NCI-H69 (cell line): ENCODE measurements at places on chromosomes 12 and 14.

GRCh38 chr12:16499611-16500010 is 106.4 kb downstream of the LMO3 start:
- DNase-seq, result no peak

DNA sequence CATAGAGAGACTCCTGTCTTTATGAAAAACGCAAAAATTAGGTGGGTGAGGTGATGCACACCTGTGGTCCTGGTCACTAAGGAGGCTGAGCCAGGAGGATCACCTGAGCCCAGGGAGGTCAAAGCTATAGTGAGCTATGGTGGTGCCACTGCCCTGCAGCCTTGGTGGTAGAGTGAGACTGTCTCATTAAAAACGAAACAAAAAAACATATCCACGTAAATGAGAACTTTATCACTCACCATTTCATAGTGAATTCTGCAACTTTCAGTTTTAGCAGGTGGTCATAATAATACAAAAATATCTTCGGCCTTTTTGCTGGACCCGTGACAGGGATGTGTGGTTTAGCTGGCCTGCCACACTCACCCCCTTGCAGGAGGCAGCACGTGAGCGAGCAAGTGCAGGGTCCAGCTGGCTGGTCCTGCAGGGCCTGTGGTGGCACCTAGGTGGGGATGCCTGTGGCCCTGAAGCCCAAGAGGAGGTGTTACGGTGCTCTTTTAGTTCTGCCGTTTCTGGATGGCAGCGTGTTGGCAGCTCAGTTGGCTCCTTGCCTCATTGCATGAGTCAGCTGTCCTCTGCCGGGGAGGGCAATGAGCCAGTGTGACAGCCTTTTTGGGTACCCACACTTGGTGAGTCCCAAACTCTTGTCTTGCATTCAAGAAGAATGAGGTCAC is 1330.7 kb upstream of the TMEM132C start:
- no peak for DNase-seq

DNA sequence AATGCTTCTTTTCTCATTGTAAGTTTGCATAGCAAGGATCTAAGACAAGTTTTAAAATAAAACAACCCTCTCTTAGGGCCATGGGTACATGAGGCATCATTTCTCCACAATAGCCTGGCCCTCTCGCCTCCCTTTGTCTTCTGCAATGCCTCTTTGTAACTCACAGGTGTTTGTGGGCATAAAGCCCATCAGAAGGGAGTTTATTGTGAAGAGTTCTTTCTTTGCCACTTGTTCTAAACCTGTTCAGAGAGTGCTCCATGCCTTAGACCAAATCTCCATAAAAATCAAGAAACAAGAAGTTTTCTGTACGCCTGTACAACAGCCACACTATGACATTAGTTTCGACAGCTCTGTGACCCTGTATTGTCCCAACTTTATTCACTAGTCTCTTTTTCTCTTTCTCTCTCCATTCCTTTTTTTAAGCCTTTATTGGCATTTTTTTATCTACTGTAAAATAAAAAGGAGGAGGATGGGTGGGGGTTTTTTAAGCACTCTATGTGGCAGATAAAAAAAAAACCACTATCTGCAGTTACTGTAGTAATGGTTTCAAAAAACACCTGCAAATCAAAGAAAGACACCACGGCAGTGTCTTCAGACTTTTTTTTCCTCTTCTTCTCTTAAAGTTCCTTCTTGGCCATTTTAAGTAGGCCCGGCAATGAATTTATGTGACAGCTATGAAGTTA is 1.6 kb downstream of the C12orf42 start:
- DNase-seq, result no peak

- DNase-seq, result peak; percentile 19
Observed at GRCh38 chr12:108853981-108854446, 3.4 kb downstream of the SSH1 start.

DNA sequence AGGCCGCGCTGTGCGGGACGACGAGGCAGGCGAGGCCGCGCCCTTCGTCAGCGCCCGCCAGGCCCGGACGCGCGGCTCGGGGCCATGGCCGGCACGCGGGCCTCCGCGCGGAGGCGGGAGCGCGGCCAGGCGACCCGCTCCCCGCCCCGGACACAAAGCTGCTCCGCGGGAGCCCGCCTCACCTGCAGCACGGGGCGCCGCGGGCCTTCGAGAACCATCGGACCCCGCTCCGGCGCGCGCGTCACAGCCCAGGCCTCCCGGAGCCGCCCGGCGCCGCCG is 342 bp downstream of the DICER1 start:
- DNase-seq, result no peak

DNA sequence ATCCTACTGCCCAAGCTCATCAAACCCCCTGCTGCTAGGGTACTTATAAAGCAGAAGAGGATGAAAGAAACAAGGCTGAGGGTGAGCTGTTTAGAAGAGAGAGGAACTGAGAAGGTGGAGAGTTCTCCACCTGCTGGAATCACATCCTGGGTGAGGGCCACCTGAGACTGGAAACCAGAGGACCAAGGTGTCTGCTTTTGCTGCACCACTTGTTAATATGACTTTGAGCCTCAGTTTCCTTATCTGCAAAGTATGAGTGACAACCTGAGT is 203.2 kb upstream of the SSTR1 start:
- DNase-seq, result peak; percentile 52

DNA sequence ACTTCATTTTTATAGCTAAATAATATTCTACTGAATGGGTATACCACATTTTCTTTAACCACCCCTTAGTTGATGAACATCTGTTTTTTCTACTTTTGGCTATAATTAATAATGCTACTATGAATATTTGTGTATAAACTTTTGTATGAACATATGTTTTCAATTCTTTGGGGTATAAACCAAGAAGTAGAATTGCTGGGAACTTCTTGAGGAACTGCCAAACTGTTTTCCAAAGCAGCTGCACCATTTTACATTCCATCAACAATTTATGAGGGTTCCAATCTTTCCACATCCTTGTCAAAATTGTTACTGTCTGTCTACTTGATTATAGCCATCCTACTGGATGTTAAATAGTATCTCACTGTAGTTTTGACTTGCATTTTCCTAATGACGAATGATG is 221.8 kb downstream of the PRKD1 start:
- no peak for DNase-seq

GRCh38 chr12:71589478-71589881 is 74.2 kb downstream of the ZFC3H1 start:
- DNase-seq, result no peak

GRCh38 chr14:83289896-83290295 is 1756.2 kb upstream of the SEL1L start:
- DNase-seq, result no peak

GRCh38 chr12:51048661-51049251 is 629 bp downstream of the LETMD1 start:
- DNase-seq, result peak; percentile 49

- DNase-seq, result no peak
Observed at GRCh38 chr12:131253376-131254026, 299.8 kb downstream of the ADGRD1 start.

DNA sequence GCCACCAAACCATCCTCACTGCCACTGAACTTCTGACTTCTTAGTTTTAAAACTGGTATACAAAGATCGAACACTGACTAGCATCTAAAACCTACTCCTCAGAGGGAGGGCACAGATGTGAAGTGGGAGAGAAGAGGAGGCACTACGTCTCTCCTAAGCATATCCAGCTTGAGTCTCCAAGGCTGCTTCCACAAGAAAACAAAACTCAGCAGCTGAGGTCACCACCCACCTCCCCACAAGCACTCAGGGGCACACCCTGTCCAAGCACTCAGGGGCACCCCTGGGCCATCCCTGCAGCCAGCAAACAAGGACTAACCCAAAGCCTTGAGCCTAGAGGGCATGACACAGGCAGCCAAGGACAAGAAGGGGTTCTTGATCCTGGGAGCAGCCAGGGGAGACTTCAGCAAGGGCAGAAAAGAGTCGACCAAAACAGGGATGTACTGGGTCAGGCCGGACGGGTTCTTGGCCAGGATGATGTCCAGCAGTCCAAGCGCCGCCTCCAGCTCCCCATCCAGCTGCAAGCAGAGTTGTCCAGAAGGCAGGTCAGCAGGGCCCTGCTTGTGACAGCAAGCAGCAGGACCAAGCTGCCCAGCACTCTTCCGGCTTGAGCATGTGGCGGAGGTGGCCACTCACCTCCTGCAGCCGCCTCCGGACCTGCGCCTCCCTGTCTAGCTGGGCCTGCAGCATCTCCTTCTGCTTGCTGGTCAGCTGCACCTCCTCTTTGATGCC is 34.8 kb downstream of the GCN1 start:
- DNase-seq, result no peak

DNA sequence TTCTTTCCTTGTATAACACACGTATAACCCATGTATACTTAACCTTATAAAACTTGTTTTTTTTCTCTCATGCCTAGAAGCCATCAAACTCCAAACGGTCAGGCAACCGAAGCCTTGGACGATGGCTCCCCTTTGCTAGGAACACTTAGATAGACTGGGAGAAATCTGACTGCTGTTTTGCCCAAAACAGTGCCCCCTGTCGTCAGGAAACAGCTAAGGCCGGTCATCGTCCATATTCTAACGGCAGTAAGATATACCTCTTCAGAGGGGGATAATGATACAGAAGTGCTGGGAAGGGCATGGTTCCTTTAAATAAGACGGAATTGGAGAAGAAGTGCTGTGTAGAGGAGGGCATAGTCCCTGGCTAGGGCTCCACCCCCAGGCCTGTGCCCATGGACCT is 130.5 kb downstream of the SLC41A2 start:
- no peak for DNase-seq

DNA sequence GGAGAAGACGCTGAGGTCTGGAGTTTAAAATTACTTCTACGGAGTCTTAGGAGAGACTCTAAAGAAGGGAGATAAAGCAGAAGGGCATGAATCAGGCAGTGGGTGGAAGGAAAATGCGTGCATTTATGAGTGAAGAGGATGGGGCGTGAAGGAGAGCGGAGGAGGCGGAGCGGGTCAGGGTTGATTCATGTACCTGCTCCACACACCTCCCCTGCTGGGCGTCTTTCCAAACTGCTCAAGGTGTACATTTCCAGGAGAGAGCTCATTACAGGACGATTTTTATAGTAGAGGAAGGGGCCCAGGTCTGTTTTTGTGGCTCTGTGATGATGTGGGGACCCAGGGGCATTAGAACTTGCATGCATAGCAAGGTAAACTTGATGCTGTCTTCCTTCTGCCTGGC is 65.0 kb upstream of the ASPG start:
- no peak for DNase-seq

GRCh38 chr12:1529228-1529861 is 65.0 kb downstream of the FBXL14 start:
- no peak for DNase-seq

DNA sequence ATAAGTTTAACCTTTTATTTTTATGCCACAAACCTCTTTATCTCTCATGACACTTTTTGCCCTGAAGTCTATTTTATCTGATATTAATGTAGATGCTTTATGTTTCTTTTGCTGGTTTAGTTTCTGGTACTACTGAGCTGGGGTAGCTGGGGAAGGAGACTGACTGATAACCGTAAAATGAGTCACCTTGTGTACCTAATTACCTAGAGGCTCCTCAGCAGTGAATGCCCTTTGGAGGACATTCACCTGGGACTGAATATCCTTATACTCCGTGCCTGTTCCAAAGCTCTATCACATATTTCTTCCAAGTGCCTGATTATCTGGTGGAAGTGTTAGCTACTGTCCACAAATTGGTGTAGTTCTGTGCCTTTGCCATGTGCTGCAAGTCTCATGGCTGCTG is 13.9 kb downstream of the ATL1 start:
- DNase-seq, result peak; percentile 62

DNA sequence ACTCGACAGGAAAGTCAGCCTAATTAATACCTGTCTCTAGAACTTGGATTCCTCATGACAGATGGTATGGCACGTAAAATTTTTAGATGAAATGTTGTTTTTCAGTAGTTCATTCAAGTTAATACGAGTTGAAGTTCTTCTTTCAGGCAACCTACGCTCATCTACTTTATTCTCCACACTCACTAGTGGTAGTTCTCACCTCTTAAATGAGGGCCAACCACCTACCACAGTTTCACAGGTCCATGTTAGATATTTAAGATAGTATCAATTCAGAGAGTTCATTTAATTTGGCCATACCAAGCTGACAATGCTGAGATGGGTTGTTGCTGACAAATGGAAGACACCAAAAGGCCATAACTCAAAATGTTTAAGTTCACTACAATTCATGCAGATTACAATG is 50.6 kb downstream of the NIN start:
- no peak for DNase-seq

DNA sequence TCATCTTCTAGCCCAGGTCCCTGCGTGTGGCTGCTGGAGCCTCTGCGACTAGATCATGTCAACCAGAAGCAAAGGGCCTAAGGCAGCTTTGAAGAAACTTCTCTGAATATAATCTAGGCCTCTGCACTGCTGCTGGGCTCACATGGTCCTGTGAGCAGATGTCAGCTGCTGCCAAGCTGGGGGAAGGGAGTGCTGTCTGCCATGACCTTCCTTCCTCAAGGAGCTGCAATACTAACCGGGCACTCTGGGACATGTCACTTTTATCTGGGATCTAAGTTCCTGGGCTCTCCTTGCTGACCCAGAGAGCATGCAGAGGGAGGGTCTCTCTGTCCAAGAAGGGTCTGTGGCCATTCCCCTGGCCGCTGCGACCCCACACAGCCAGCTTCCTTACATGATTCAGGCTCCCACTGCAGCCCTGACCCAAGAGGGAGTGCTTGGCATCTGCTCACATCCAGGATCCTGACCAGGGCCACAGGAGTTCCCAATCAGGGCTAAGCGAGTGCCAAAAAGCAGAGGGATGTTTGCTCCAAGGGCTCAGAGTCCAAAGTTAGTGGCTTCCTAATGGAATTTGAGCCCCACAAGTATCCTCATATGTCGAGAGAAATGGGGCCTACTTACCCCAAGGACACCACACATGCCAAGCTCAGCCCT is 74.0 kb downstream of the PLEKHG3 start:
- DNase-seq, result no peak

- DNase-seq, result no peak
Observed at GRCh38 chr12:64699504-64700115, 59.6 kb downstream of the GNS start.

DNA sequence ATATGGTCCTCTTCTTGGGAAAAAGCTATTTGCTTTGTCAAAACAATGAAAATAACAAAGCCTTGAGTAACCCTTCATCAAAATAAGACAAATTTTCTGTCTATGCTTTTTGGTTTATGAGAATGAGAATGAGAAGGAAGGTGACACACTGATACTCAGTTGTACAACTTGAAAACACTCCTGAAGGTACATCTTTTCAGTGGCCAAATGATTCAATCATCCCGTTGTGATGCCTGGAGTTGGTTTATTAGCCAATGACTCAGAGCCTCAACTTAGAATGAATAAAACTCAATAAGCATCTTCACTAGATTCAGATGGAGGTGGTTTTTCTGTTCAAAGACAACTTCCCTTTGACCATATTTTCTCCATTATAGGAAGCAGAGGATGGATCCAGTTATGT is 7.8 kb upstream of the CALM1 start:
- DNase-seq, result no peak
